ENCODE measurements at places on chromosomes 3 and 15.

DNA sequence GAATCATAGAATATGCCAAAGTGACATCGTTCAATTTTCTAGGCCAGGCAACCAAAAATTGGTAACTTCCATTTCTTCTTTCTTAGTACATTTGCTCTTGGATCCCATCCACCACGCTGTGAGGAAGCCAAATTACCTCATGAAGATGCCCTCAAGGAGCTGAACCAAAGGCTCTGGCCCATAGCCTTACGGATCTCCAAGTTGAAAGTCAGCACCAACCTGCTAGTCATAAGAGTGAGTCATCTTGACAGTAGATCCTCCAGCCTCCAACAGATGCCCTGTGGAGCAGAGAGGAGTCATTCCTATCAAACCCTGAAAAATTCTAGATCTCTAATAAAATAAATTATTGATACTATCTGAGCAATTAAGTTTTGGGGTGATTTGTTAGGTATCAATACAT, 322.5 kb upstream of the COL8A1 start:
- DNase-seq = no peak
- no peaks in the 10 kb centered on the region for H3K36me3 ChIP-seq
- H3K27ac ChIP-seq = no peak overlapping the region
- H3K27me3 ChIP-seq = no peaks in the 10 kb centered on the region

GRCh38 chr3:140223631-140224030, 288.6 kb downstream of the CLSTN2 start:
- H3K27ac ChIP-seq = no peak overlapping the region
- H3K27me3 ChIP-seq = no peaks in the 10 kb centered on the region
- DNase-seq = no peak
- no peaks in the 10 kb centered on the region for H3K36me3 ChIP-seq
- no peak overlapping the region for H3K4me3 ChIP-seq
- H3K4me1 ChIP-seq = no peaks in the 10 kb centered on the region

GRCh38 chr15:46088486-46089445, 453.9 kb downstream of the SQOR start:
- H3K4me3 ChIP-seq = no peak overlapping the region
- H3K27ac ChIP-seq = no peak overlapping the region
- H3K4me1 ChIP-seq = no peaks in the 10 kb centered on the region

- no peak overlapping the region for H3K4me3 ChIP-seq
- no peaks in the 10 kb centered on the region for H3K36me3 ChIP-seq
- H3K27ac ChIP-seq = no peak overlapping the region
- DNase-seq = no peak
- H3K27me3 ChIP-seq = no peaks in the 10 kb centered on the region
Observed at GRCh38 chr15:48632651-48633050, 12.9 kb downstream of the FBN1 start.

- DNase-seq = no peak
- H3K27me3 ChIP-seq = no peaks in the 10 kb centered on the region
- no peak overlapping the region for H3K4me3 ChIP-seq
- H3K36me3 ChIP-seq = no peaks in the 10 kb centered on the region
- peak overlapping the region; percentile 93 for H3K27ac ChIP-seq
Observed at GRCh38 chr15:67146234-67146633, 80.8 kb downstream of the SMAD3 start.

DNA sequence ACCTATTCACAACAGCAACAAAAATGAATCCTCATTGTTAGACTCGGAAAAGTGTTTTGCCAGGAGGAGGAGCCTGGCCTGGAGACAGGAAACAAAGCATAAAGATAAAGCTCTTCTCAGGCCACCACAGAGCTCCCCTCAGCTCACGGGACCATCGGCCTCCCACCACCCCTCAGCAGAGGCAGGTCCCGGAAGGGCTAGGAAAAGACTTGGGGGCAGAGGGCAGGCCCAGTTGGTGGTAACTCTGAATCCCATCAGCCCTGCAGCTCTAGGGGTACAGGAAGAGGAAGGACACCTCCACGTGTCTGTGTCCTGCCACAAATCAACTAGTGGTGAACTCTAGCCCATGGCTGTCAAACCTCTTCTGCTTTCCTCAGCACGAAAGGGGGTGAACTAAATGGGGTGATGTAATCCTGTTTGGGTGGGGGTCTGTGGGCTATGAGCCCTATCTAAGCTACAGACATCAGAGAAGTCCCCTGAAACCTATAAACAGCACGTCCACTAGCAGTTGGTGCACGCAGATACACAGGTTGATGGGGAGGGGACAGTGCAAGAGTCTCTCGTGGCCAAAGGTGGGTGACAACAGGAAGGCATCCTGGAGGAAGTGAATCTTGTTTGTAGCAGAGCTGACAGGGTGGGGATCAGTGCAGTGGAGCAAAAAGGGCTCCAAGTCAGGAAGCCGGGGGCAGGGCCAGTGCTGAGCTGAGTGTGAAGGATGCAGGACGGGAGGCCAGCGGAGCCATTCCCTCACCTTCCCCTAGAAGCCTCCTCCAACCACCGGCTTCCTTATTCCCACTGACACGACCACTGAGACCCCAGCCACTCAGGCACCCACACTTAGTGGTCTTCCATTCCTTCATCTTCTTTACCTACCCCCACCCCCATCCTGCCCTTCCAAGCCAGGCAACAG, 111.1 kb upstream of the HACD2 start:
- H3K4me3 ChIP-seq = no peak overlapping the region
- H3K27me3 ChIP-seq = no peaks in the 10 kb centered on the region
- DNase-seq = no peak
- H3K4me1 ChIP-seq = peaks cover 13% of the 10 kb centered on the region
- H3K27ac ChIP-seq = no peak overlapping the region

- H3K36me3 ChIP-seq = no peaks in the 10 kb centered on the region
- no peak for DNase-seq
- H3K4me3 ChIP-seq = no peak overlapping the region
- no peaks in the 10 kb centered on the region for H3K4me1 ChIP-seq
- H3K27ac ChIP-seq = no peak overlapping the region
Observed at GRCh38 chr3:187763850-187764648, 18.8 kb upstream of the BCL6 start.

GRCh38 chr15:93179072-93179471, 90.1 kb upstream of the RGMA start:
- H3K4me1 ChIP-seq = peaks cover 23% of the 10 kb centered on the region
- no peak overlapping the region for H3K4me3 ChIP-seq
- no peaks in the 10 kb centered on the region for H3K27me3 ChIP-seq
- DNase-seq = peak; percentile 95
- H3K36me3 ChIP-seq = no peaks in the 10 kb centered on the region

- H3K4me1 ChIP-seq = peaks cover 7% of the 10 kb centered on the region
- no peaks in the 10 kb centered on the region for H3K27me3 ChIP-seq
- H3K4me3 ChIP-seq = no peak overlapping the region
- no peaks in the 10 kb centered on the region for H3K36me3 ChIP-seq
- no peak overlapping the region for H3K27ac ChIP-seq
Observed at GRCh38 chr3:50430950-50431435, 71.7 kb upstream of the TMEM115 start.

- no peaks in the 10 kb centered on the region for H3K27me3 ChIP-seq
- H3K27ac ChIP-seq = no peak overlapping the region
Observed at GRCh38 chr3:171950373-171950772, 89.0 kb upstream of the FNDC3B start.

GRCh38 chr15:98321896-98322295, 326.4 kb upstream of the IGF1R start:
- no peak for DNase-seq
- no peak overlapping the region for H3K27ac ChIP-seq
- H3K27me3 ChIP-seq = peaks cover 2% of the 10 kb centered on the region
- no peak overlapping the region for H3K4me3 ChIP-seq

DNA sequence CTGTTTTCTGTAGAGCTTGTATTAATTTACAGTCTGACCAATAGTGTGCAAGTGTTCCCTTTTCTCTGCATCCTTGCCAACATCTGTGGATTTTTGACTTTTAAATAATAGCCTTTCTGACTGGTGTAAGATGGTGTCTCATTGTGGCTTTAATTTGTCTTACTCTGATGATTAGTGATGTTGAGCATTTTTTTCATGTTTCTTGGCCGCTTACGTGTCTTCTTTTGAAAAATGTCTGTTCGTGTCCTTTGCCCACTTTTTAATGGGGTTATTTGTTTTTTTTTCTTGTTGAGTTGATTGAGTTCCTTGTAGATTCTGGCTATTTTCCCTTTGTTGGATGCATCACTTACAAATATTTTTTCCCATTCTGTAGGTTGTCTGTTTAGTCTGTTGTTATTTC, 7.6 kb upstream of the ACOX2 start:
- no peak for DNase-seq
- H3K4me3 ChIP-seq = no peak overlapping the region
- no peaks in the 10 kb centered on the region for H3K4me1 ChIP-seq
- no peaks in the 10 kb centered on the region for H3K36me3 ChIP-seq

DNA sequence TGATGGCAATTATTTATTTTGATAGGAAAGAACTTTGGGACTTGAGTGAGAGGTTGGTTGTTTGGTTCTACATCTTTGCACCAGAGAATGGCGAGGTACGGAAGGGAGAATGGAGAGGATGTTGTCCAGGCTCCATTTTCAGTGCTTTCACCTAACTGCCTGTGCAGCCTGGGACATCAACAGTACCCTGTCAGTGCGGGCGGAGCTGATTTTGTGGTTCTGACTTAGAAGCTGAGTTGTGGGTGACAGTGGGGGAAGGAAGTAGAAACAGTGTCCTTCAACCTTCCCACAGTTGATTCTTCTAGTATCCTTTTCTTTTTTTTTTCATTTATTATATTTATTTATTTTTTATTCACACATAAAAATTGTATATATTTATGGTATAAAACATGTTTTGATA, 95.3 kb downstream of the TIGIT start:
- DNase-seq = no peak
- no peak overlapping the region for H3K27ac ChIP-seq
- H3K27me3 ChIP-seq = no peaks in the 10 kb centered on the region
- H3K4me1 ChIP-seq = no peaks in the 10 kb centered on the region
- no peak overlapping the region for H3K4me3 ChIP-seq

DNA sequence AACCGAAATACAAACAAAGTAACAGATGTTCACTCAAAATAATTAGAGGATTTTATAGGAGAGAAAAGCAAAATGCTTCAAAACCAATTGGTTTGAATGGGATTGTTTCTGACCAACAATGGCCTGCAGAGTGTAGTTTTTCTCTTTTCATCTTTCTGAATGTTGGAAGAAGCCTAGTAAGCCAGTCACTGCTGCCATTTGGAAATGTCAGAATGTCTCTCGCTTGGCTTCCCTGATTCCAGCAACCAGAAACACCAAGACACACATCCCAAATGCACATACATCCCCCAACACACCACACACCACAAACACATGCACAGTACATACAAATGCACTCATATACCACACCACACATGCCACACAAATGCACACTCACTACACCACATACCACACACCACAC, 403.4 kb downstream of the OCA2 start:
- H3K4me3 ChIP-seq = no peak overlapping the region
- H3K27me3 ChIP-seq = no peaks in the 10 kb centered on the region
- no peaks in the 10 kb centered on the region for H3K36me3 ChIP-seq
- no peak for DNase-seq
- H3K27ac ChIP-seq = no peak overlapping the region
- no peaks in the 10 kb centered on the region for H3K4me1 ChIP-seq

- H3K4me1 ChIP-seq = no peaks in the 10 kb centered on the region
- H3K27me3 ChIP-seq = no peaks in the 10 kb centered on the region
- DNase-seq = no peak
- no peaks in the 10 kb centered on the region for H3K36me3 ChIP-seq
- H3K27ac ChIP-seq = no peak overlapping the region
Observed at GRCh38 chr3:30097022-30097650, 509.3 kb upstream of the TGFBR2 start.

DNA sequence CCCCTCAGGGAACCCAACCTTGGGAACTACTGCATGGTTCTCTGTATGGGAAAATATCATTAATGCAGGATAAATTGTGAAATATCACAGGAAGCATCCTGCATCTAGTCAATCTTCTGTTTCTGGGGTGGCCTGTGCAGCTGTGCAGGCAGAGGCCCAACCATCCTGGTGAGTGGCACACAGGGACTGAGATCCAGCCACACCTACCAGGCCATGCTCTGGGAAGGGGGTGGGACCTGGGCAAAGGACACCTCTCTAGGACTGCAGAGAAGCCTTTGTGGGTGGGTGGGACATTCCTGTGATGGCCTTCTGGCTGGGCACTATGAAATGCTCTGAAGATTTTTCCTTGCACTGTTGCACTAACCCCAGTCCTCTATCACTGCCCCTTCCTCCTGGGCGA, 26.8 kb downstream of the CCRL2 start:
- no peak for DNase-seq
- H3K4me1 ChIP-seq = no peaks in the 10 kb centered on the region
- H3K27ac ChIP-seq = no peak overlapping the region
- no peaks in the 10 kb centered on the region for H3K27me3 ChIP-seq
- H3K36me3 ChIP-seq = no peaks in the 10 kb centered on the region
- H3K4me3 ChIP-seq = no peak overlapping the region

GRCh38 chr3:189040656-189041335, 131.0 kb upstream of the TPRG1 start:
- DNase-seq = peak; percentile 27
- peak overlapping the region; percentile 20 for H3K4me3 ChIP-seq
- no peaks in the 10 kb centered on the region for H3K27me3 ChIP-seq
- H3K27ac ChIP-seq = no peak overlapping the region
- peaks cover 28% of the 10 kb centered on the region for H3K4me1 ChIP-seq

DNA sequence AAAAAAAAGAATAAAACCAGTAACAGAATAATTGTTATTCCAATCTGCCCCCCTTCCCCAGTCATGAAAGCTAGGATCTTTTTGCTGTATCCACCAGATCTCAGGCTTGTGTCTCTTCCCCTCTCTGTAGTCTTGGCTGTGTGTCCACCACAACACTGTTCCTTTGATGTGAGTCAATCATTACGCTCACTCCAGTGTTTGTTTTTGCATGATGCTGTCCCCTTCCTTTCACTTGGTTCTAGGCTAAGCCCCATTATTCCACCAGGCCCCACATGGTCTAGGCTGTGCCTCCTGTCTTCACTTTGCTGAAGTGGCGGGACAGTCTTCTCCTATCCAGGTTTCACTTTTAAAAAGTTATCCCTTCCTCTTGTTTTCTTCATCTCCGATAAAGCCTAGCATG, 13.6 kb downstream of the ACKR2 start:
- H3K36me3 ChIP-seq = no peaks in the 10 kb centered on the region
- H3K4me3 ChIP-seq = no peak overlapping the region

DNA sequence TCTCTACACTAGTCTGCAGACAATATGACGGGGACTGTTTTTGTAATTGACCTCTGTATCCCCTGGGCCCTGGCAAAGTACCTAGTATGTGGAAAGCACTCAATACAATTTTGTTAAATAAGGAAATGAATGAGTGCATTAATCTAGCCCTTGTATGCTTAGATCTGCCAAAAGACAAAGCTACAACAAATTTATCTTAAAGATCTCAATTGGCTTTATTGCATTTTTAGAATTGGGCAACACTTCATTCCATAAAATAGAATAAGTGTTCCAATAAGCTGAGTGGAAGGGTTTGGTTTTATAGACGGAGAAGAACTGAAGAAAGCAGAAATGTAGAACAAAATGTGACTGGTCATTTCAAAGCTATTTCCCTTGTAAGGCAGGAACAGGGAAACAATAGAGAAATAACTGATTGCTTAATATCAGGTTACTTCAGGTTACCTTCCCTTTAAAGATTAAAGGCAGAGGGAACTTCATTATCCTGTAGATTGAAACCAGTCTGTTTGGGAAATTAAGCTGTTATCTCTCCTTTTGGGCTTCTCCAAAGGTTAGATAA, 108.3 kb upstream of the MME start:
- no peaks in the 10 kb centered on the region for H3K27me3 ChIP-seq
- H3K27ac ChIP-seq = no peak overlapping the region
- H3K36me3 ChIP-seq = no peaks in the 10 kb centered on the region
- H3K4me1 ChIP-seq = peaks cover 24% of the 10 kb centered on the region
